ENCODE measurements at places on chromosomes 1 and 21.

- no peak for DNase-seq
Measured at GRCh38 chr1:5979536-5980313, 12.5 kb downstream of the NPHP4 start.

GRCh38 chr21:36075171-36075570 is 5.3 kb downstream of the CBR1 start:
- no peak for DNase-seq

DNA sequence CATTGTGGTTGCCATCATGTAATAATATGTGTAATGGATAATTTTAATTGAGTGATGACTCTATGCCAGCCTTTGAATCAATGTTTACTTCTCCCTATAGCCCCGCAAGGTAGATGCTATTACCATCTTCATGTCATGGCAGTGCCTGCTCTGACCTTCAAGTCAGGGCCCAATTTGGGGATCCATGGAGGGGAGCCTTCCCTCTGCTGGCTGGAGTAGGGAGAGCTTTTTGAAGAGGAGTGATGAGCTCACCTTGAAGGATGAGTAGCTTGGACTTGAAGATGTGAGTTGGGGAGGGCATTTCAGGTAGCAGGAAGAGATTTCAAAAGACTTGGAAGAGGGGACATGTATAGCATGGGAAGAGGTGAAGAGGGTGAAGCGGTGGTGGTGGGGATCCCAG is 189.2 kb downstream of the FOXD2 start:
- DNase-seq: no peak

- no peak for DNase-seq
Measured at GRCh38 chr21:9837946-9838737, 683.2 kb upstream of the TPTE start.

- no peak for DNase-seq
Measured at GRCh38 chr1:156622581-156623297, 3.5 kb downstream of the HAPLN2 start.

- DNase-seq: peak; percentile 7
Measured at GRCh38 chr1:24442764-24443163, 27.2 kb downstream of the NIPAL3 start.

GRCh38 chr1:224544346-224545110 is 71.6 kb upstream of the CNIH3 start:
- no peak for DNase-seq

- no peak for DNase-seq
Measured at GRCh38 chr1:52857443-52857842, 14.9 kb downstream of the ZYG11A start.

- no peak for DNase-seq
Measured at GRCh38 chr1:207938016-207938415, 27.1 kb upstream of the CD34 start.

DNA sequence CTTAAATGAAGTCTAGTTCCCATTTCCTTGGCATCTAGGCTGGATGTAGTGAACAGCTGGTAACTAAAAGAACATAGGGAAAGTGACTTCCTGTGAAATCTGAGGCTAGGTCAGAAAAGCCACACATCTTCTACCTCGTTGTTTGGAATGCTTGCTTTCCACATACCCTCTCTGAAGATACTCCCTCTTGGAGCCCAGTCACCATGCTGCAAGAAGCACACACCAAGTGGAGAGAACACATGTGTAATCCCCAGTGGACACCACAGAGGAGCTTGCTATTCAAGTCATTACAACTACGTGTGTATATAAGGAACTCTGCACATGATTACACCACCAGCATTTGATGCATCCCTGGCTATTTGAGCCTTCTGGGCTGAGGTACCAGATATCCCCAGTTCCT is 125.9 kb downstream of the RGS21 start:
- peak; percentile 34 for DNase-seq

DNA sequence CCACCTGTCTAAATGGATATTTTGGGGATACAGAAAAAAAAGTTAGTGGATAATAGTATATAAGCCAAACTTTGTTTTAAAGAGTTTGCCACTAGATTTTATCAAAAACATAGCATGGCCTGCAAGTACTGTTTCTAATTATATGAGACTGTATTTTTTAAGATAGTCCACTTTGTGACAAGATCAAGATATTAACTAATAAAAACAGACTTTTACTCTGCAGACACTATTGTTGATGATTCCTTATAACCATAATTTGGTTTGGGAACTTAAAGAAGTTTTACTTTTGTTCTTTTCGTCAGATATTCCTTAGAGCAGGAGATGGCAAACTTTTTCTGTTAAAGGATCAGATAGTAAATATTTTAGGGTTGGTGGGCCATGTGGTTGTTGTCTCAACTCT is 36.4 kb downstream of the SMG7 start:
- no peak for DNase-seq

DNA sequence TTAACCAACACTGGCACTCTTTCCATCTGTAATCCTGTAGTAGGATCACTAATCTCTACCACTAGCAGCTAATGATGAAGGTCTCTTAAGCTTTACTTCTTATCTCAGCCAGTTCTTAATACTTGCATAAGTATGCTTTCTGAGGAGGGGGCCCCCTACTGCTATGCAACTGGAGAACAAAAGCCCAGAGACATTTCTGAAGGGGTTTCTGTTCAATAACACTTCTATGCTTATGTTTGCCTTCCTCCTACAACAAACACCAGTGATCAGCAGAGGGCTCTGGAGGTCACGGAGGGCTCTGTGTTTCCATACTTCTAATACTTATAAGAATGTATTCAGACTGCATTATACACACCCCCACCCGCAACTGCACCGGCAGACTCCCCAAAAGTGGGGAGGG is 215.8 kb downstream of the BARHL2 start:
- no peak for DNase-seq

GRCh38 chr1:33824971-33825370 is 38.9 kb upstream of the HMGB4 start:
- DNase-seq: no peak

GRCh38 chr1:57422271-57423134 is 1.4 kb downstream of the DAB1 start:
- no peak for DNase-seq

GRCh38 chr21:24224422-24224821 is 1382.9 kb downstream of the MRPL39 start:
- DNase-seq: no peak

DNA sequence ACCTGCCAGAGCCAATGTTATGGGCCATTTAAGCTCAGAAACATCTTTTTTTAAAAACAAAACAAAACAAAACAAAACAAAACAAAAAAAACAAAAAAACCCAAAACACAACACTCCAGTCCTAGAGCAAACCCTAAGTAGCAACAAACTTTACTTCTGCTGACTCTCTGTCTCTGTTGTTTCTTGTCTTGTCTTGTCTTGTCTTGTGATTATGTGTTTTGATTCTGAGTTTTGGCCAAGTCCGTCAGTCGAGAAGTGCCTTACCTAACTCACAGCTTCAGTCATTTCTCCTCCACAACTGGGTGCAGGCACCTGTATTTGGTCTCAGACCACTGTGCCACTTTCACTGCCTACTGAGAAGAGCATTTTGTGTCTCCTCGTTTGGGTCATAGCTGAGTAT is 307.9 kb downstream of the BACH1 start:
- no peak for DNase-seq

DNA sequence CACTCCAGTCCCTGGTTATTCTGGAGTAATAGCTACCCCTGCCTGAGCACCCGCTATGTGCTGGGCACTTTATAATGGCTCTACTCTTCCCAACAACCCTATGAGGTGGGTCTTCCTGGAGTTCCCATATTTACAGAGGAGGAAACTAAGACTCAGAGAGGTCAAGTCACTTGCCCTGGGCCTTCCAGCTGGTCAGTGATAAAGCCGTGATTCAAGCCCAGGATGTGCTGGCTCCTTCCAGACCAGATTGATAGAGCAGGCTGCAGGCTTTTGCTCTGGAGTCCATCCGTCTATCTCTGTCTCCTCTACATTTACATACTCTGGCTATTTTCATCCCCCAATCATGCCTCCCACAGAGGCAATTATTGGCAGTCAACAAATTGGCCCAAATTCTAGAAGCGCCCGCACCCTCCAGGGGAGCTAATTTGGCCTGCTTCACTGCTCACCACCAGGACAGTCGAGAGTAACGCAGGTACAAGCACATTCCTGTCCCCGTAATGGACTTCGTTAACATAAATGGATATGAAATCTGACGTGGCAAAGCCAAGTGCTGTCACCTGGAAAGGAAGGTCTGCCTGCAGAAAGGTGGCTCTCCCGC is 39.8 kb upstream of the SELENON start:
- no peak for DNase-seq

DNA sequence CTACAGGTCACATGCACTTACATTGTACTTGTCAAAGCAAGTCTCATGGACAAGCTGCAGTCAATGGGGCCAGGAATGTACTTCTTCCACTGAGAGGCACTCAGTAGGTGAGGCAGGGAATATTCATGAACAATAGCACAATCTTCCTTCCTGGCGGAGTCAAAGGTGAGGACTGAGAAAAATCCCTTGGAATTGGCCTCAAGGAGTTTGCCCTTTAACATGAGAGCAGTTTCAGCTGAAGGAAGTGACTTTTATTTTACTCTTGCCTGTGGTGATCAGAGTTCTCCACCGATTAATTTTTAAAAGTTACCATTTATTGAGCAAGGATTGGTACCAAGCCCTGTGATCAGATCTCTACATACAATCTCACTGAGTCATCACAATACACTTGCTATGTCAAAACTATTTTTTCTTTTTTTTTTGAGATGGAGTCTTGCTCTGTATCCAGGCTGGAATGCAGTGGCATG is 11.2 kb upstream of the AK2 start:
- DNase-seq: peak; percentile 31

- DNase-seq: peak; percentile 21
Measured at GRCh38 chr1:167722152-167722869, 529 bp downstream of the MPZL1 start.

GRCh38 chr1:160541622-160542302 is 18.7 kb upstream of the SLAMF6 start:
- peak; percentile 27 for DNase-seq

DNA sequence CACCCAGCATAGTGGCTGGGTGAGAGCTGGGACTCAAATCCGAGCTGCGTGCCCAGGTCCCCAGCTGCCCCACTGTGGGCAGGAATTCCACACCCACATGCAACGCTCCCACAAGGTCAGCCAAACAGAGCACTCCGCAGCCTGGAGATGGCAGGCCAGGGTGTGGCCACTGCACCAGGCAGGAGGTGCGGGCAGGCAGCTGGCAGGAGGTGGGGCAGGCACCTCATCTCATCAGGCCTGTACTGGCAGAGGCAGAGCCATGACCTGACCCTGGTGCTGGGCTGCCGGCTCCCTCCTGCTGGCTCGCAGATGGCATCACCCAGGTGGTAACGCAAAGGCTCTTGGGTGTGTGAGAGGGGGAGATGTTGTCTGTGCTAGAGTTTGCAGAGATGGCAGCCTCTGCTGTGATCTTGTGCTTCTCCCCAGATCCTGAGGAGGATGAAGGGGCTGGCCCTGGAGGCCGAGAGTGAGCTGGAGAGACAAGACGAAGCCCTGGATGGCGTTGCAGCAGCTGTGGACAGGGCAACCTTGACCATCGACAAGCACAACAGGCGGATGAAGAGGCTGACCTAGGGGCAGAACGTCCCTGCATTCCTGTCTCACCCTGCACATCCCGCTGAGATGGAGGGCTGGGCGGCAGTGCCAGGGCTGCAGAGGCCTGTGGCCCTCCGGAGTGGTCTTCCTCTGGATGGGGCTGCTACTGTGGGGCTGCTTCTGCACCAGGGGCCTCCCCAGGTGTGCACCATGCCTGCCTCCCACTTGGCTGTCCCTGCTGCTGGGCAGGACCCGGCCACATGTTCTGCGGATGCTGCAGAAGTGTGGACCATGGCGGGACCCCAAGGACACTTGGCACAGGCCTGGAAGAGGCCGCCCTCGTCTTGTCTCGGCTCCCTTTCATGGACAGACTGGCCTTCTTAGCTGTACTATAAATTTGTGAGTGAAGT is 35.1 kb upstream of the PRSS38 start:
- DNase-seq: no peak

DNA sequence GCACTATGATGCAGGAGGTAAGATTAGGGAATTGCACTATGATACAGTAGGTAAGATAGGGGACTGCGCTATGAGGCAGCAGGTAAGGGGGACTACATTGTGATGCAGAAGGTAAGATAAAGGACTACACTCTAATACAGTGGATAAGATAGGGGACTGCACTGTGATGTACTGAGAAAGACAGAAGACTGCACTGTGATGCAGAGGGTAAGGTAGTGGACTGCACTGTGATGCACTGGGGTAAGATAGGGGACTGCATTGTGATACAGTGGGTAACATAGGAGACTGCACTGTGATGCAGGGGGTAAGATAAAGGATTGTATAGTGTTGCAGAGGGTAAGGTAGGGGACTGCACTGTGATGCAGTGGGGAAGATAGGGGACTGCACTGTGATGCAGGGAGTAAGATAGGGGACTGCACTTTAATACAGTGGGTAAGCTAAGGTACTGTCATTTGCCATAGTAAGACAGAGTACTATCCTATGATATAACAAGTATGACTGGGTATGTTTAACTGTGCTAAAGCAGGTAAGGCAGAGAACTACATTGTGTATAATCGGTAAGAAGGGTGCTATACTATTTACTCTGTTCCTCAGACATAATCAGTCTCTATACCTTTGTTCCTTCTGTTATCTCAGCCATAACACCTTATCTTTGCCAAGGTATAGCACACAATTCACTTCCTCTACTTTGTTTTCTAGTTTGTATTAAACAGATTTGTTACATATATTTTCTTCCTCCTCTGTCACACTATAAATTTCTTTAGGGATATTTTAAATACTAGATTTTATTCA is 208.5 kb downstream of the BARHL2 start:
- no peak for DNase-seq

DNA sequence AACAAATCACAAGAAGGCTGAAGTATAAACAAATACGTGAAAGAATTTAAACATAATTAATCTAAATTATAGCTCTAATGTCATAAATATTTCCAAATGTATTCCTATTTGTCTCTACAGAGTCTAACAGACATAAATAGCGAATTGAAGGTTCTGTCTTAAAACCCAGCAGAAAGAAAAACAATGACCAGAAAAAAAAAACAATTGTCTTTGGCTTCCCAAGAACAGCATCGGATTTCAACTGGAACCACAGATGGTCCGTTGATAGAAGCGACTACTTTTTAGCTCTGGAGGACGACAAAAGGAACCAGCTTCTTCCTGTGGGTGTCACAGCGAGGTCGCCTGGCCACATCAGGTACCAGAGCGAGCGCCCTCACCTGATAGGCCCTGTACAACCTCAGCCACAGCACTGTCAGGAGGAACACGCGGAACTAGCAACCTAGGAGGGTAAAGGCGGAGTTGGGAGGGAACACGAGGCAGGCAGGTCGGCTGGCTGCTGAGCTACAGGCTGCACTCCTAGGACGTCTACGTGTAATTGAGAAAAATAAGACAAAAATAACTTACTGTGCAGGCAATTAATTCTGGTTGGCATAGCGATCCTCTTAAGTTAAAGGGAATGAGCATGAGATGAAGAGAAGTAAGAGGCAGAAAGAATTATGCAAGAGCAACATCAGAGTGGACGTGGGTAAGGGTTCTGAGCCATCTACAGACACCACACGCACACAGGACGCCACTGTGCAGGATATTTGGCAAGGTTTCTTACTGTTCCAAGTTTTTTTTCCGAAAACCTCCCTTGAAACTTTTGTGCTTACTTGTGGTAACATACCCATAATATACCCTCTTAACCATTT is 16.7 kb upstream of the PRDM15 start:
- DNase-seq: peak; percentile 53

- no peak for DNase-seq
Measured at GRCh38 chr21:46385846-46386733, 62.1 kb downstream of the PCNT start.

- no peak for DNase-seq
Measured at GRCh38 chr1:89822109-89822962, 1.5 kb downstream of the LRRC8D start.

- no peak for DNase-seq
Measured at GRCh38 chr1:235945775-235946570, 79.3 kb upstream of the LYST start.

GRCh38 chr1:192104852-192105251 is 53.4 kb upstream of the RGS18 start:
- peak; percentile 89 for DNase-seq
